ENCODE measurements at places on chromosomes 2 and 18.

DNA sequence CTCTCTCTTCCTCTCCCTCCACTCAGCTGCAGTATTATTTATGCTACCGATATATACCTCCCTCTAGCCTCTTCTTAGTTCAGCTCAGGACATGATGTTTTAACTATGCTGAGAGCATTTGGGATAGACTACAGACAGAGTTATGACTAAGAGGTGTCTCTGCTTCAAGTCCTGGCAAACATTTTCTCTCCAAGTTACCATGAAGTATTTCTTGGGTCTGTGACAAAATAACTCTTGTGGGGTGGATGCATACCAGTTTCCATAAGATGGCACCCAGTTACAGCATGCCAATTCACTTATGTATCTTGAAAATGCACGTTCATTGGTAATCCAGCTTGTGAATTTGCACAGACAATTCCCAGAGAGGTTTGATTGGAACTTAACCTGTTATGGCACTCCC, 737.6 kb downstream of the SLC4A3 start:
- peak; percentile 67 for DNase-seq

DNA sequence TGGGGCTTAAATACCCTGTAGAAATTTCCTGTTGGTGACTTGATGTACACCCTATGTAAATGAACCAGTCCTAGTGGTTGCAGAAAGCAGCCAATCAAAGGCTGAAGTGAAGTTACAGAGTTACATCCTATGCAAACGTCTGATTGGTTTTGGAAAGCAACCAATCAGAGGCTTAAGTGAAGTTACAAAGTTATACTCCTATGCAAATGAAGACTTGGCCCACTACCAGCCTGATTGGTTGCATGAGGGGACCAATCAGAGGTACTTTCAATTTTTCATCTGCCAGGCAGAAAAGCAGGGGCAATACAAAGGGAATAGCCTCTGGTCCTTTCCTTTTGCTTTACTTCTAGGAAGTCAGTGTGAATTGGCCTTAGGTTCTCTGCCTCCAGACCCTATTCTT, 13.6 kb upstream of the ZNF397 start:
- no peak for DNase-seq

DNA sequence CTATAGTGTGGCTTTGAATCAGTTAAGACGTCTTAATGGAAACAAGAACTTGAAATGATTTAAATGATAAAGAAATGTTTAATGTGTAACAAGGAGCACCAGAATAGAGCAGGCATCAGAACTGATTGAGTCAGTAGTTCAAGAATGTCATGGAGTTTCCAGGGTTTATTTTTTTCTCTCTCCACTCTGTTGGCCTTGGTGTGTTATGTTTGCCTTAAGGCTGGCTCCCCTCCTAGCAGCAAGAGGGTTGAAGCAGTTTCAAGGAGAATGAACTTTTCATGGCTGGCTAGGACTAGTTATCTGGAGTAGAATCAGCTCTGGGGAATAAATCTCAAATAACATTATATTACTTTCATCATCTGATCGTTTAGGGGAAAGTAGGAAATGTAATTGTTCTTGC, 13.4 kb upstream of the GLS start:
- DNase-seq, result peak; percentile 87

DNA sequence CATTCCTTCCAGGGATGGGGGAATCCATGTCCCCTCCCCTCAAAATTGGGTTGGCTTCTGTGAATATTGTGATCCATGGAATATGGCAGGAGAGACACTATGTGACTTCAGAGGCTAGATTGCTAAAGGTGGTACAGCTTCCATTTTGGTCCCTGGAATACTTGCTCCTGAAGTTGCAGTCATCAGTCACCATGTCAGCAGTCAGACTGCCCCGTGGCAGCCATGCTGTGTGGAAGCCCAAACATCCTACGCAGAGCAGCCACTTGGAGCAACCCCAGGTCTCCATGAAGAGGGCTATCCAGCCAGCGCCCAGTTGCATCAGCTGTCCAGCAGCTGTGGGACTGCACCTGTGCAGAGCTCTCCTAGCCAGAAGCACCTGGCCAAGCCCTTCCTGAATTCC, 15.8 kb upstream of the KDSR start:
- DNase-seq, result no peak

- DNase-seq, result no peak
Observed at GRCh38 chr2:191907545-191907944, 60.7 kb upstream of the CAVIN2 start.

DNA sequence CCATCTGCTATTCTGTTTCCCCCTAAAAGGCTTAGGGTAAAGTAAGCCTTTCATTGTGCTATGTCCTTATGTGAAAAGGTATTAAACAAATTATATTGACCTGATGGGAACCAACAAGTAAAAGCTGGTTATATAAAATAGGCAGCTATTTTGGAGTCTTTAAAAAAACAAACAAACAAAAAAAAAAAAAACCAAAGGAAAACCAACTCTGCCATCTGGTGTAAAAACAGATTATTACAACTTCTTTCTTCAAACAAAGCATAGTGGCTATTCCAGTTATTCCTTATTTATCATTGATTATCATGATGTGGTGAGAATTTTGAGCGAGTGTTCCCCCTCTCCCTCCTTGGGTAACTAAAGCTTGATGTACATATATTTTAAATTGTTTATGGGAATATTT, 122.3 kb upstream of the FHL2 start:
- peak; percentile 17 for DNase-seq

GRCh38 chr2:213162516-213163118, 11.2 kb upstream of the IKZF2 start:
- DNase-seq, result peak; percentile 52

GRCh38 chr2:120626566-120626965, 109.1 kb upstream of the GLI2 start:
- DNase-seq, result no peak

- DNase-seq, result no peak
Observed at GRCh38 chr2:102892698-102893310, 131.0 kb downstream of the TMEM182 start.

- no peak for DNase-seq
Observed at GRCh38 chr2:9738535-9739496, 104.5 kb upstream of the TAF1B start.

DNA sequence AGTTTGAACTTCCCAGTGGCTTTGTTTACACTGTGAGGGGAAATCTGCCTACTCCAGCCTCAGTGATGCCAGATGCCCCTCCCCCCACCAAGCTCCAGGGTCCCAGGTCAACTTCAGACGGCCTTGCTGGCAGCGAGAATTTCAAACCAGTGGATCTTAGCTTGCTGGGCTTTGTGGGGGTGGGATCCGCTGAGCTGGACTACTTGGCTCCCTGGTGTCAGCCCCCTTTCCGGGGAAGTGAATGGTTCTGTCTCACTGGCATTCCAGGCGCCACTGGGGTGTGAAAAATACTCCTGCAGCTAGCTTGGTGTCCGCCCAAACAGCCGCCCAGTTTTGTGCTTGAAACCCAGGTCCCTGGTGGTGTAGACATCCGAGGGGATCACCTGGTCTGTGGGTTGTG, 70.0 kb upstream of the NEUROD1 start:
- DNase-seq, result no peak

DNA sequence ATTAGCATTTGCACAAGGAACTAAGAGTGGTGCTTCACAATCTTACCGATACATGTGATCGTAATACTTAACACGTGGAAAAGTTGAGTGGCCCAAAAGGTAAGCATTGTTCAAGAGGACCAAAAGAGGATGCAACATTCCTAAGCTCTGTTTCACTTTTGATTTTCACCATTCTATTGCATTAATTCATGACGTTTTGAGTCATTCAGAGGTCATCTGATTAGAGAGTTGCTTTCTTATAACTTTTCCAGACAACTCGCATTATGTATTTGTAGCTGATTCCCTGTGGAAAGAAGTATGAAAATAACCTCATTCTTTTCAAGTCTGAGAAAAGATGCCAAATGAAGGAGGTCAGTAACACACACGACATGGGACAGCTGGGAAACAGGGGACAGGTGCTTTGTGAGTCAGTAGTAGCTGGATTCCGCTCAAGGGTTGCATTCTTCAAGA, 344.4 kb downstream of the RND3 start:
- DNase-seq, result peak; percentile 78

DNA sequence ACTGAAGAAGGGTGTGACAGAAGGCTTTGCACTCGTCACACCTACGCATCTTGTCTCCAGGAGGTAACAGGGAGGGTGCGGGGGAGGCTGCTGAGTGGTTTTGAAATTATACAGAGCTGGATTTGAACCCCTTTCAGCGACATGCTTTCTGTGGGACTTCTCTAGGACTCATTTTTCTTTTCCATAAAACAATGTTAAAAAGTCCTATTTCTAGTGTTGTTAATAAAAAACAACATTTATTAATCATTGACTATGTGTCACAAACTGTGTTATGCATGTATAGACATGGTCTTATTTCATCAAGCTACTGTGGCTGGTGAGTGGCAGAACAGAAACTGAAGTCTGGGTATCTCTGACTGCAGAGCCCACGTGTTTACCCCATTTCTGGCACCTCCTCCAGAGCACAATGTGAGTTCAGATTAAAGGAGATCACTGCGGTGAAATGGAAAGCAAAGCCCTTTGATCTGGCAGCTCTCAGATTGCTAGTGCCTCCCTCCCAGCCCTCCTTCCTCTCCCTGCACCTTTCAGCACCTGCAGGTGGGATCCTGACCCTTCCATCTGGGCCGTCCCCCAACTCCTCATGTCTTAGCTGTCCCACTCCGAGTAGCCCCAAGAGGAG, 315.5 kb upstream of the MYT1L start:
- DNase-seq, result no peak
